Inflammatory macrophage treated with lipopolysaccharide for 4 hours (primary cell): ENCODE measurements at places on chromosomes 16 and 17.

- no peak for DNase-seq
Observed at GRCh38 chr17:9343516-9343915, 232.1 kb downstream of the STX8 start.

- DNase-seq: peak; percentile 76
Observed at GRCh38 chr16:20409398-20410120, at the start of gene ACSM5. Gene ACSM5 (plus strand): TSS chr16:20409534. CDS start chr16:20411485, 1,951 bp downstream.

GRCh38 chr16:2468725-2469398 is 2.2 kb upstream of the NTN3 start:
- no peak for DNase-seq

DNA sequence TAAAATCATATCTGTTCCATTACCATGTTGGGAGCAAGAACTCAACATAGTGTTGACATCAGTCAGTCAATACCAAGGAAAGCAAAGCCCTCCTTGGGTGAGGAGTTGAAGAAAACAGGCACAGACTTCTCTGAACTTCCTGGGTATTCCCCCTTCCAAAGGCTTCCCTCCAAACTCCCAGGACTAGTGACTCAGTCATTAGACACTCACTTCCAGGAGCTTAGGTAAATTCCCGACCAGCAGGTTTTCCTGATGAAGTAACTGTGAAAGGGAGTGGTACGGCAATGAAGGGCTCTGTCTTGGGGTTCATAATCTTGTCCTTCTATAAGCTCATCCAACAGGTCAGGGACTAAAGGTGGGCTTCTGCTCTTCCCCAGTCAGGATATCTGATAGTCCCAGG is 293.8 kb upstream of the AXIN2 start:
- DNase-seq: no peak

- DNase-seq: no peak
Observed at GRCh38 chr17:77133087-77133638, 7.6 kb upstream of the SEC14L1 start.

DNA sequence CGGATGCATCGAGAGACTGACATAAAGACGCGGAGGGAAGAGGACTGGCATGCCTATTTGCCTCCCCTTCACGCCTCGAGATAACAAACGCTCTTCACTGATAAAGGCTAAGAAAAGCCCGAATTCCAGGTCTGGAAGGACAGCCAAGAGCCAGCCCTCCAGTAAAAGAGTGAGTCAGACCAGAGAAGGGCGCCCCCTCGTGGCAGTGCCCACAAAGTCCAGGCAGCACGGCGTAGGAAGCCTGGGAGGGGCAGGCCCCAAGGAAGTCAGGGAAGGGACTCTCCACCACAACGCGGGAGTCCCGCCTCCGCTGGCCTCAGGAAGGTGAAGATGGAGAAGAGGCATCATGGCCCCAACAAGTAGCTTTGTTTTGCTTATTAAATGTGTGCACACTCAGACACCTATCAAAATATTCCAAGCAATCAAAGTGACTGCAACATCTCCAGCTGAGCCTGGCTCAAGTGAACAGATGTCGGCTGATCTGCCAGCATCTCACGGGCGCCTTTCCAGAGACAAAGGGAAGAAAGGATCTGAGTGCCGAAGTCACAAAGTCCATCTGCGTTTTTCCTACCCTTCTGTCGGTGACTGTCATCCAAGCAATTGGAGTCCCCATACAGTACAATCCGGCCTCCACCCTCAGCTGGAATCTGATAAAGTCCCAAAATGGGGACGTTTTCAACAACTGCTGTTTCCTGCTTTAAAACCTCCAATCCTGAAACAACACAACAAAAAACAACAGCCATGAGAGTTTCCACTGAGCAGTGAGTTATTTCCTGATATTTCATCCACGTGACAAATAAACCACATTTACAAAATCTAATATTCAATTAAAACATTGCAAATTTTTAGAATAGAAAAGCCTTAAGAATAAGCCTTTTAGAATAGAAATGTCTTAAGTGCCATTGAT is 20.4 kb upstream of the SLC38A8 start:
- DNase-seq: peak; percentile 64

GRCh38 chr16:79278506-79278905 is 322.0 kb downstream of the MAF start:
- no peak for DNase-seq

DNA sequence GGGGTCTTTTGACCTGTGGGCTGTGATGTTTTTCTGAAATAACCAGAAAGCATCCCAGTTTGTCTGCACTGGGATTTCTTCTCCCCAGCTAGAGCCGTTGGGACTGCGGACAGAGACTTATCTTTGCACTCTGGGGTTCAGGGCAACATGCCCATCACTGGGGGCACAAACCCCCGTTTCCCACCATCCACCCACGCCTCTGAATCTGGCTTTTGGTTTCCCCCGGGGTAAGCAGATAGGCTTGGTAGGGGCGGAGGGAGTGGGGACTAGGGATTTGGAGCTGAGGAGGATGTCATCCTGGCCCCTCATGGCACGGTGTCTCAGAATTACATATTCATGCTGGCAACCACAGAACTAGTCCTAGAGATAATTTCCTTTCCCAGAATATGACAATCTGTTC is 68.6 kb downstream of the CCDC182 start:
- DNase-seq: no peak

- DNase-seq: no peak
Observed at GRCh38 chr17:13568582-13569397, 32.9 kb downstream of the HS3ST3A1 start.

DNA sequence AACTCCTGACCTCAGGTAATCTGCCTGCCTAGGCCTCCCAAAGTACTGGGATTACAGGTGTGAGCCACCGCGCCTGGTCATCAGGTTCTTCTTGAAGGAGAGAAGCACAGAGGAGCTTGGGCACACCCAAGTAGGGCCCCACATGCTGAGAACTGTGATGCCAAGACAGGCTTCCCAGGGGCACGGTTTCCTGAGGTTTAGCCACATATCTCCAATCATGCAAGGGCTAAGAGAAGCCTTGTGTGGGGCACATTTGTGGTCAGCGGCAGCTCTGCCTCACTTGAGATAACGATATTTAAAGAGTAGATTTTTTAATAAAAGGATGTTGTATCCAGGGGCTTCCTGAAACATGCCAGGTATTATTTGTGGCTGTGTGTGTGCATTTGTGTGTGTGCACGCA is 46.9 kb downstream of the CUEDC1 start:
- DNase-seq: no peak

- no peak for DNase-seq
Observed at GRCh38 chr17:36695082-36695481, 93.7 kb downstream of the MRM1 start.

DNA sequence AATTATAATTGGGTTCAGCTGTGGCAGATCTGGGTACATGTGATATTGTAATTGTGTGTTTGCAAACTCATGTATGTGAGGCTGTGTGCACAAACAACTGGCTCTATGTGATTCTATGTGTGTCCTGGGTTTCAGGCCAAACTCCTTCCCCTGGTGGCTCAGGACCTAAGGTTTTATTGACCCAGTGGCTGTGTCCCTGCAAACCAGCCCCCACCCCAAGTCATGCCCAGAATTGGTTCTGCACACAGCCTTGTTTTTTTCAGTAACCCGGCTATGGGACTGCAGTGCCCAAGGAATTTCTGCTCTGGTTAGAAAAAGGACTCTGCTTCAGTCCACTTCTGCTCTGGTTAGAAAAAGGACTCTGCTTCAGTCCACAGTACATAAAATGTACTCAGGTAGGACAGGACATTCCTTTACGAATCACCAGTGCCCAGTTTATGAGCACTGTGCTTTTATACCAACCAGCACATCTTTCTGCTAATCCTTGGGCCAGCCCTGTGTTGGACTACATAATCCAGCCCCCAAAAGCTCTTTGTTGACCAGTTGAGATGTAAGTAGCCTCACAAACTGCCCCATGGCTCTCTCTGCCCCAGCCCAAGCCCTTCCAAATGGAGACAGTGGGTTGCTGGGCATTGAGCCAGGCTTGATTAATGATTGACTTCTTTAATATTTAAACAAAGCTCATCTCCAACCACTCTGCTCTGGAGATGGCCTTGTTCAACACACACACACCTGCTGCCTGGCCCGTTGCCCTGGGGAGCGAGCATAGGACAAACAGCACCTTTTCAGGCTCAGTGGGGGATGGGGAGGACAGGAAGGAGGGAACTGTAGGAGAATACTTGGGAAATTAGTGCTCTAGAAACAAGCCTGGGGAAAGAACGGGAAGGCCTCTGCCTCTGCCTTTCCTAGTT is 2.9 kb upstream of the KCNH6 start:
- no peak for DNase-seq

- no peak for DNase-seq
Observed at GRCh38 chr17:8664456-8665126, 34.1 kb upstream of the MYH10 start.

DNA sequence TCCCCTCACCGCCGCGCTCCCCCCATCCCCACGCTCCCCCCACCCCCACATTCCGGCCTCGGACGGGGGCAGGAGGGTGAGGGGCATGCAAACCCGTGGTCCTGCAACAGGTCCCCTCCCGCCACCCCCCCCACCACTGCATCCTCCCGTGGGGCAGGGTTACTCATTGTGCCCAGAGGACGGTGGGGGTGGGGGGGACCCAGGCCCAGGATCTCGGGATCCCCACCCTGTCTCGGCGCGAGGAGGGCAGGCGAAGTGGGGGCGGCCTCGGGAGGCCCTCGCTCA is 8.5 kb downstream of the SLC22A31 start:
- DNase-seq: no peak

GRCh38 chr17:39239640-39240314 is 14.0 kb upstream of the STAC2 start:
- peak; percentile 8 for DNase-seq

- no peak for DNase-seq
Observed at GRCh38 chr17:42568341-42569111, 1.6 kb downstream of the MLX start.

DNA sequence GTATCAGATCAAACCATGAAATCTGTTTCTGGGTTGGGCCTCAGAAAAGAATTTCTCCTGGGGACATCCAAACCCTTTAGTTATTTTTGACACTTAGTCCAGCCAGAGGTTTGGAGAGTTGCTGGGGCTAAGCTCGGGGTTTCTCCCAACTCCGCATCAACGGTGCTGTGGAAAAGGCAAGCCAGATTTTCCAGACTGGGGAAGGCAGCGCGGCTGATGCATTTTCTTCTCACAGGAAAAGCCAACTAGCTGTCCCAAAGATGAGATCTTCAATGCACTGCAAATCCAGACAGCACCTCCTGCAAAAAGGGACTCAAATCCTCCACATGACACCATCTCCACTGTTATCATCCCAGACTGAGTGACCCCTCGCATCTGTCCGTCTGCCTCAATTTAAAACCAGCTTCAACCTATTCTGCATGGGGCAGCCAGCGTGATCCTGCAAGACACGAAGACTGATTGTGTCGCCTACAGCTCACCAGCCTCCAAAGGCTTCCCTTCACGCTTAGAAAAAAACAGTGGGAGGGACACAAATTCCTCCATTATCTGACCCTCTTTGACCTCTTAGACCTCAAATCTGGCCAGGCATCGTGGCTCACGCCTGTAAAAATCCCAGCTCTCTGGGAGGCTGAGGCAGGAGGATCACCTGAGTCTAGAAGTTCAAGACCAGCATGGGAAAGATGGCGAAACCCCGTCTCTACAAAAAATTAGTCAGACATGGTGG is 62.0 kb downstream of the GAS7 start:
- DNase-seq: no peak
